Upper lobe of left lung (tissue), 6 donors: ENCODE measurements at places on chromosomes 16 and 17.

GRCh38 chr16:73289232-73289631, 241.3 kb upstream of the ZFHX3 start:
- DNase-seq = no peak

DNA sequence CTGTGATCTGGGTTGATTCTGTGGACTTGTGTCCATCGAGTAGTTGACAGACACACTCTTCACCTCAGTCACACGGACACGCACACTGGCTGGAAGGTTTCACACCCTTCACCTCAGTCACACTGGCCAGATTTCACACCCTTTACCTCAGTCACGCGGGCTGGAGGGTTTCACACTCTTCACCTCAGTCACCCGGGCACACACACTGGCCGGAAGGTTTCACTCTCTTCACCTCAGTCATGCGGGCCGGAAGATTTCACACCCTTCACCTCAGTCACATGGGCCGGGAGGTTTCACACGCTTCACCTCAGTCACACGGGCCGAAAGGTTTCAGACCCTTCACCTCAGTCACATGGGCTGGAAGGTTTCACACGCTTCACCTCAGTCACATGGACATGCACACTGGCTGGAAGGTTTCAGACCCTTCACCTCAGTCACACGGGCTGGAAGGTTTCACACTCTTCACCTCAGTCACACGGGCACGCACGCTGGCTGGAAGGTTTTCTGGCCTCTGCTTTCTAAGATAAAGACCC, 96.2 kb downstream of the PGS1 start:
- no peak for DNase-seq

DNA sequence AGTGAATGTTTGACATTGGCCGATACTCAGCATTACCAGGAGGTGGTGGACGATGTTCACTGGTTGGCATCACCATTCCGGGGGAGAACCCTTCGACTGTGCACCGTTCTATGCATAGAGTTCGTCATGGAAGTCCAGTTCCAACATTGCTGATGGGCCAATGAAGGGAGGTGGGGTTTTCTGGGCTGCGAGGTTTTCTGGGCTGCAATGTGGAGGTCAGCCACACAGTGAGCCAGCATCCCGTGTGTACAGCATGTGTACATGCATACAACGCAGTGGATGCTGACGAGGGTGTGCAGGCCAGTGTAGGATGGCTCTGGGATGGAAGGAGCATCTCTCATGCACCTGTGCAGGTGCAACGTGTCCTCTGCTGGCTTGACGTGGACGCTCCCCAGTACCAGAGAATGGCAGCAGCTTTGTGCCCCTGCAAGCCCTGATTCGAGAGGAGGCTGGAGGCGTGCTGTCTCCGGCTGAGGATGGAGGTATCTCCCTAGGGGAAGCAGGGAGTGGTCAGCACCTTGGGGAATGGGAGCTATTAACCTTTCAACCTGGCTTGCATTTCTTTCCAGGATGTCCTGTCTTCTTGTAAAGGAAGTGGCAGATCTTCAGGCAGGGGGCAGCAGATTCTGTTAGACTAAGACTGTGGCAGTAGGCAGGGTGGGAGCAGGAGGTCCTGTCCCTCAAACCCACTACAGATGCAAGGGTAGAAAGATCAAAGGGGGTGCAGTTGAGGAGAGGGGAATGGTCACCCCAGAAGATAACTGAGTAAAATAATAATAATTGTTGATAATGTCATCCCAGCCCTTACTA, 98.2 kb downstream of the CYLD start:
- no peak for DNase-seq

GRCh38 chr16:30069611-30070462, 4.3 kb downstream of the ALDOA start:
- peak; percentile 82 for DNase-seq

DNA sequence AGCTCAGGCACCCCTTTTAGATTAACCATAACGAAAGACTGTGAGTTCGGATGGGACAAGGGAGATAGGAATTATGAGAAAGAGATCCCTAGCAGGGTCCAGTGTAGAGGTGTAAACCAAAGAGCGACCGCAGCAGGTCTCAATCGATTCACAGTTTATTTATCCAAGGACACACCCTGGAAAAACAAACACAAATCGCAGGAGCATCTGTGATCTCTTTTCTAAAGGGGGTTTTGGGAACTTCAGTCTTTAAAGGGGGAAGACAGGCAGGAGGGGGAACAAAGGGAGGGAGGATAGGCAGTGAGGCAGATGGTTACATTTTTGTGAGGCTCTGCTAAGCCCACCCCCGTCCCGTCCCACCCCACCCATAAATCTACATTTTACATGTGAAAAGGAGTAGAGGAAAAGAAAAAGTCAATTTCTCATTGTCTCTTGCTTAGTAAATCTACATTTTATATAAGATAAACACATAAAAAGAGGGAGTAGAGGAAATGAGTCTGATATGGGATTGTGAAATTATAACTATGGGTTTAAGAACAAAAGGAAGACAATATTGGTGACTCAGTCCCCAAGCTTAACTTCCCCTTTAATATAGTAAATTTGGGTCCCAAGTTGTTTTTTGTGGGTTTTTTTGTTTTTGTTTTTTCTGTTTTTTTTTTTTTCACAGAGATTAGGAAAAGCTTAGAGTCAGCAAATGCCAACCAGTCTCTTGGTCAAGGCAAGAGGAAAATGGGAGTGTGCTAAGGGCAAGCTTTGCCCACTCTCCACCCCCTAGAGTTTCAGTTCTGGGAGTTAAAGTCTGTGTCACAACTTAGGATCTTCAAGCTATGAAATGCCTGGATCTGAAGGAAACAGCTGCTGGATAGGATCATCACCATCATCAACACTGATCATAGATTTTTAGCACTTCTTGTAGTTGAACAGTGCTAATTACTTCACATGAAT, 160.9 kb upstream of the CDH5 start:
- DNase-seq = no peak

DNA sequence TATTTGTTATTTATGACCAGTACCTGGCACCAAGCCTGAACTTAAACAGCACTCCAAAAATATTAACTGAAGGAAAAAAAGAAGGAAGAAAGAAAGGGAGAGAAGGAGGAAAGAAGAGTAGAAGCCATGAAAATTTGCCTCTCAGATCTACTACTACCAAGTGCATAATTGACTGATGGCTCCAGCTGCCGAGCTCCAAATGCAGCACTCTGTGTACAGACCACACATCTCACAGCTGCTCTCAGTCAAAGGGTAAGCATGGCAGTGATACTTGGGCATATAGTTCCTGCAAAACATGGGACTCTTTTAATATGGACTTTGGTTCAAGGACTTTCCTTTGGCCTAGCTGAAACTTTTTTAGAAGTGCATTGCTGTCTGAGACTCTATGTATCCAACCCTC, 44.0 kb upstream of the NOG start:
- DNase-seq = no peak

- DNase-seq = no peak
Measured at GRCh38 chr17:67765623-67766022, 47.9 kb downstream of the NOL11 start.

GRCh38 chr17:4579678-4580077, 4.7 kb upstream of the SMTNL2 start:
- DNase-seq = no peak

DNA sequence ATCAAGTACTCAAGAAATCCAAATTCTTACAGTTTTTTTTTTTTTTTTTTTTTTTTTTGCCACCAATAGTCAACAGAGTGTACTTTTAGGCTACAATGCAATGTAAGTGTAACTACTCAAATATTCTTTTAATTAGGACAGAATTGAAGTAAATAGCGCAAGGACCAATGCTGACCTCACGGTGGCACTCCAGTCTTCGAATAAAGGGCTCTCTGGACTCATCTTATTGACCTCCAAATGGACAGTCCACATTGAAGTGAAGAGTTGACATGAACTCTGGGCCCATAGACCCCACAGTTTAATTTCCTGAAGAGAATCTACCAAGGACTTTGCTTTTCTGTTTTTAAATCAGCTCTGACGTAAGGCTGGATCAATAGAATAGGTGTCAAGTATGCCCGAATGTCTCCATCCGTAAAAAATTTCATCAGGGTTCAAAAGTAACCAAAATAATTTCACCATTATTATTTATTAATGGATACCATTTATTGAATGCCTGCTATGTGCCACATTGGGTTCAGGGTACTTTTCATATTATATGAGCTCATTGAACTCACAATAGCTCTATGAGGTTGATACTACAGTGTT, 7.3 kb upstream of the DDX52 start:
- no peak for DNase-seq

- no peak for DNase-seq
Measured at GRCh38 chr17:65470783-65471182, 90.7 kb downstream of the AXIN2 start.

- DNase-seq = no peak
Measured at GRCh38 chr16:81003064-81003463, 3.6 kb downstream of the CMC2 start.

DNA sequence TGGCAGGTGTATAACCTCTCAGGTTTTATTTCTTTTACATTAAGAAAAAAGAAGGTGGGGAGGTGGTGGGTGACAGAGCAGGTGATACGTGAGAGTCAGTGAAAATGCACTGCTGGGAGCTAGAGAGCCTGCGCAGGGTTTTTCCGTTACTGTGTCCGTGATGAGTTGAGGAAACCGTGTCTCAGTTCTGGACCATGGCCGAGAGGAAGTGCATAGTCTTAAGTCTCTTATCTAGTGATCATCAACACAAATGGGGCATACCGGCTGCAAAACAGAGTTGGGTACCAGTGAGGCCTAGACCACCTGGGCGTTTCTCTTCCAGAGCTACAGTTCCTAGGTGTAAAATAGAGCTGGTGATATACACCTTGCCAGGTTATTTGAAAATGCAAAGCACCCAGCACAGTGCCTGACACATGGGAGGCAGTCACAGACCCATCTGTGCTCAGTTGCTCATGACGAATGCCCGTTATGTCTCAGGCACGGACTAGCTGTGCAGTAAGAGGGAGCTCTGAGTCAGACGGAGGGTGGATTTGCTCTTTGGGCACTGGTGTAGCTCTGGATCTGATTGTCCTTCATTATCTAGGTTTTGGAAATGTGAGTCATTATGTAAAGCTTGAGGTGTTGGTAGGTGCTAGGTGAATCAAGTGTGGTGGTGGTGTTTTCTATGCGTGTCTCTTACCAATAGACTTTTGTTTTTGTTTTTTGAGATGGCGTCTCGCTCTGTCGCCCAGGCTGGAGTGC, 60.9 kb downstream of the RPTOR start:
- DNase-seq = no peak
